Calu3 (cell line): ENCODE measurements at places on chromosomes 3 and 15. TPM values are rescaled to one million over a fixed set of nuclear protein-coding genes. Genes with fewer than 3 reads are reported as not detected.

CLDN18 gene
- 0.85 and 3.3 TPM in 2 replicates for total RNA-seq

DNA sequence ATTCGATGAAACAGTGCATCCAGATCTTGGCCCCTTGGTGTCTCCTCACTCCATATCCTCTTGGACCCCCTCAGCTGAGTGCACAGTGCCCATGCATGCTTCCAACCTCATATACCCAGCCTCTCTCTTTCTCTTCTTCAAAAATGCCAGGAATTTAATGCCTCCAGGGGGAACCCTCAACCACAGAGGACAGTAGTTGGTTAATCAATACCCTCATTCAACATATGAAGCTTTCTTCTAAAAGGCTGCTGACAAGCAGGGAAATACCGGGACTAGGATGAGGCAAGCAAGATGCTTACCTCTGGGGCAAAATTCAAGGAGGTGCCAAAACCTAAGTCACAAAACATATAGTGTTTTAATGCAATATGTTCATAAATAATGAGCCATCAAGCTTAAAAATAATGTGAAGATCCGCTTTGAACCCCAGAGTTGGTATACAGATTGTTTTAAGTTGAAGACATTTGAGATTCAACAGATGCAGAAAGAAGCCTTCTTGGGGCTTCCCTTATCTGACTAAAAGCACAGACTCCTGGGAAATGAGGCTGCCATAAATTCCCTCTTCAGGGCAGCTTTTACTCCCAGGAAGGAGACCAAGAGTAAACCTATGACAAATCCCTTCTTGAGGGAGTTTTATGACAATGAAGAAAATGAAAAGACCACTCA lies 48.2 kb upstream of the FHIT start:
- no peak for DNase-seq

DNA sequence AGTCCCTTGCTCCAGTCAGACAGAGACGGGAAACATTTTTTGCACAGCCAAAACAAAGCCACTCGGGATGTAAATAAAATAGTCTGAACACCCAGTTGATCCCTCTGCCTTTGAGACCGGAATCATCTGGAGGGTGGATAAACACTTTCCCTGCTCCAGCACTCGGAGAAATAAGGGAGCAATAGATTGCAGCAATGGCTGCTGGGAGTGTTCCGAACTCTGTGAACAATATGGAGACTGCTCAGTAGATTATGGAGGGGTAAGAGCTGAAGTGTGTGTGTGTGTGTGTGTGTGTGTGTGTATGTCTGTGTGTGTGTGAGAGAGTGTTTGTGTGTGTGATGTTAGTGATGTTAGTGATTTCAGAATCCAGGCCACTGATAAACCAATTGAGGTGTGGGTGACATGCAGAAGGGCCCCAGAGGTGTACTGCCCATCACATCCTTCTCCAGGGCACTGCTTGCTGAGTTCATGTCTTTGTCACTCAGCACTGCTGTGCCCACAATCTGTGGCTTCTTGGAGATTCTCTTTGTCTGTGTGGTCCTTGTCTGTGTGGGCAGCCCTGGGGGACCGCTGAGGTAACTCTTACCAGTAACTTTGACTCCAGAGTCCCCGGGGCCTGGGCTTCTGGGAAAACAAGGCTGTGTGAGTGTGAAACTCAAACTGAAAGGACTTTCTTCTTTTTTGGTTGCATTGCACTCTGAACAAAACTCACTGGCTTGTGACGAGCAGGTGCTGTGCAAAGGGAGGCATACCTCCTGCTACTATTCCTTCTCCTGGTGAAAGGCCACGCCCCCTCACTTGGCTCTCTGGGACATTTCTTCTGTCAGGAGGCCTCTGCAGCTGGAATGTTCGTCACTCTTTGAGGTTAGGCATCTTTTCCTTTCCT lies 23.0 kb downstream of the CRYGS start:
- no peak for DNase-seq

DNA sequence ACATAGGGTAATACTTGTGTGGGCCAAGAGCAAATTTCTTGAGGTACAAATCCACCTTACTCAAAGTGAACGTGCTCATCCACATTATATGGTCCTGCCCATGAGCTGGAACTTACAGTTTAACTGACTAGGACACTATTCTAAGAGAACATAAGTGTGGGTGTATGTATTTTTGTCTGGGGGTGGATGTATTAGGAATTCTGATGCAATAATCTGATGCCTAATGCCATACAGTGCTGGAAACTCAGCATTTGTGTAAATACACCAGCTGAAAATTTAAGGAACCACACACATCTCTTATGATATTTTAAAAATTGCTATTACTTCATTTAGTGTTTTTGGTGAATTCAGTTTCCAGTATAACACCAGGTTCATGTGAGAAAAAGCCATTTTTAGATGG lies 1350.7 kb downstream of the ZPLD1 start:
- no peak for DNase-seq

DNA sequence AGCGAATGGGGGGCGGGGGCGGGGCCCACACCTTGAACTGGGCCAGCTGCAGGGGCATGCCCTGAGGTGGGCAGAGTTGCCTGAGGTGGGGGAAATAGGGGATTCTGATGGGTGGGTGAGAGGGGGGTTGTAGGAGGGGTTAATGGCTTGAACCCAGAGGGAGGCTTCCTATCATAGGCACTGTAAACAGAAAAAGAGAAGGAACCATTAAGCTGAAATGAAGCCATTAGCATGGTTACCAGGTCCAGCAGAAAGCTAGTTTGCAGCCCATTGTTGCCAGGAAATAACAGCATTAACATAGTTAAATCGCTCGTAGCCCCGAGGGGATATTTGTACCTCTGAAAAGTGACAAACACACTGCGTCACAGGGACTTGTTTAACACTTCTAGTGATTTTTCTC lies 29.0 kb downstream of the ETV5 start:
- no peak for DNase-seq

DNA sequence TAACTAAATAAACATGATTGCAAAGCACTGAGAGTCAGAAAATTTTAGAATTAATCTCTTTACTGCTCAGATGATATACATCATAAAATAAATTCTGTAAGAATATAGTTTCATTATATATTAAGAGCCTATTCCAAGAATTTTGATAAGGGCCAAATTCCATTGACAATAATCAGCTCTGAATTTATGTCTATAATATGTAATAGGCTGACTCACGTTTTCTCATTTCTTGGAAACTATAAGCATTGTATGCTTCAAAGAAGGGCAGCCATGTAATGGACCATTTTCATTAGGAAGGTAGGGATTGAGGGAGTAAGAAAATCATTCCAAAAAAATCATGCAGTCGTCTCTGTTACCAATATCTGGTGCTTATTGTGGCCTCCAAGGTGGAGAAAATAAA lies 315.9 kb downstream of the ZIC4 start:
- no peak for DNase-seq

DNA sequence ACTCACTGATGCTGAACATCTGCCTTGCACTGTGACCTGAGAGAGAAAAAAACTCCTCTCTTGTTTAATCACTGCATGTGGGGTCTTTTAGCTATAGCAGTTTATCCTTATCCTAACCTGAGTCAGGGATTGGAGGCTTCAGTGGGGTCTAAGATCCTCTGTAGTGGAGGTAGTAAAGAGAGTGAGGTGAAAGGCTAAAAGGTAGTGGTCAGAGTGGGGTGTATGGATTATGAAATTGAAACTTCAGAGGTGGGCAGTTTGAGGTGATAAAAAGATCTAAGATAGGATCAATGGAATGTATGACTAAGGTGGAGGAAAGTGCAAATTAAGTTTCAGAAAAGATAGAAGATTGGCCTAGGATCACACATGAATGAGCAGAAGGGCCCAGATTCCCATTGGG lies 36.5 kb downstream of the DET1 start:
- no peak for DNase-seq
